Osteocyte (in vitro differentiated cells): ENCODE measurements at places on chromosomes 4 and X.

GRCh38 chr4:77600521-77601451 is 4.8 kb upstream of the CXCL13 start:
- no peak overlapping the region for H3K4me3 ChIP-seq
- no peak for DNase-seq
- H3K27me3 ChIP-seq, result peaks cover 62% of the 10 kb centered on the region
- H3K27ac ChIP-seq, result no peak overlapping the region
- H3K4me1 ChIP-seq, result no peaks in the 10 kb centered on the region

DNA sequence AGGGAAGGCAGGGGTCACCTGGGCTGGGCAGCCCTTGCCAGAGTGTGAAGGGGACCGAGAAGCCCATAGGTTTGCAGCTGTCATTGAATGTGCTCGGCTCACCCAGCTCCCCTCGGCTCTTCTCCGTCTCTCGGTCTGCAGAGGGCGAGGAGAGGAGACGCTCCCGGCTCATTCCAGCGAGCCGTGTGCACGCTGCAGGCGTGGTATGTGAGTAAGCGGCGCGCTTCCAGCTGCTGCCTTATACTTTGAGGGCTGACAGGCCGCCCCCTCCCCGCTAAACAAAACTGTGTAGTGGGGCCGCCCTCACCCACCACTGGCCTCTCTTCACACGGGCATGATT is 23.0 kb upstream of the BCORL1 start:
- H3K36me3 ChIP-seq, result no peaks in the 10 kb centered on the region
- H3K27me3 ChIP-seq, result no peaks in the 10 kb centered on the region
- peaks cover 18% of the 10 kb centered on the region for H3K4me1 ChIP-seq

GRCh38 chr4:81468678-81469077 is 3.0 kb downstream of the RASGEF1B start:
- H3K4me3 ChIP-seq, result no peak overlapping the region
- peaks cover 10% of the 10 kb centered on the region for H3K4me1 ChIP-seq
- no peak overlapping the region for H3K27ac ChIP-seq
- peaks cover 57% of the 10 kb centered on the region for H3K27me3 ChIP-seq
- no peak for DNase-seq

DNA sequence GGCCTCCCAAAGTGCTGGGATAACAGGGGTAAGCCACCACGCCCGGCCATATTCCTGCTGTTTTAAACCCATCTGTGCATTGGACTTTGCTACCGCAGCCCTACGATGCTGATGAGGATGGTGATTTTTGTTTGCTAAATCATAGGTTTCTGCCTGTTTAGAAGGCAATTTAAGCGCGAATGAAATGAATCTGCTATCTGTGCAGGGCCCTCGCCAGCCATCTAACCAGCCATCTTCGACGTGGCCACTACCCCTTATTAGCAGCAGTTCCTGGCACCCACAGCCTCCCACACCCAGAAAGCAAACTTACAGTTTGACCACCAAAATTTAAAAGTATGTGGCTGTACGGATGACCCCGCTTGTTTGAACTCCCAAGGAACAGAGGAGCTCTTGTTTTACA is 178.5 kb downstream of the SHOX start:
- H3K27ac ChIP-seq, result no peak overlapping the region
- no peaks in the 10 kb centered on the region for H3K4me1 ChIP-seq
- H3K27me3 ChIP-seq, result peaks cover 6% of the 10 kb centered on the region
- no peaks in the 10 kb centered on the region for H3K36me3 ChIP-seq
- no peak overlapping the region for H3K4me3 ChIP-seq
- no peak for DNase-seq

- H3K36me3 ChIP-seq, result no peaks in the 10 kb centered on the region
- H3K4me3 ChIP-seq, result no peak overlapping the region
- no peak for DNase-seq
These were observed 16.1 kb downstream of the NSG1 start for GRCh38 chr4:4402966-4403365.

DNA sequence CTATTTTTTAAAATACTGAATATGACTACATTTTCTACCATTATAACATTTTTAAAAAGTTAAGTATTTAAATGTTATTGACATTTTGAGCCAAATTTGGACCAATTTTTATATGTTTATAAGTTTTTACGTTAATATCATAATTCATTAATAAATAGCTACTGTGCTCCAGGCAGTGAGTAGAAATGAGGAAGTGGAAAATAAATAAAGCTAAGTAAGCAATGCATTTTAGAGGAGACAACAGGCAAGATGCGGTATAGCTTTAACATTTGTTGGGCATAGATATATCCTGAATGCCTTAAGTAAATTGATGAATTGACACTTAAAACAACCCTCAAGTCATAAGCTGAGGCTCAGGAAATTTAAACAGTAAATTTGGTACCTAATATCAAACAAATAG is 474.8 kb downstream of the PCDH10 start:
- H3K4me3 ChIP-seq, result no peak overlapping the region
- no peaks in the 10 kb centered on the region for H3K27me3 ChIP-seq
- no peak overlapping the region for H3K27ac ChIP-seq

GRCh38 chr4:69075061-69075792 is 21.0 kb upstream of the UGT2B7 start:
- H3K36me3 ChIP-seq, result no peaks in the 10 kb centered on the region
- no peak overlapping the region for H3K27ac ChIP-seq
- no peak for DNase-seq
- H3K4me1 ChIP-seq, result no peaks in the 10 kb centered on the region
- H3K4me3 ChIP-seq, result no peak overlapping the region

DNA sequence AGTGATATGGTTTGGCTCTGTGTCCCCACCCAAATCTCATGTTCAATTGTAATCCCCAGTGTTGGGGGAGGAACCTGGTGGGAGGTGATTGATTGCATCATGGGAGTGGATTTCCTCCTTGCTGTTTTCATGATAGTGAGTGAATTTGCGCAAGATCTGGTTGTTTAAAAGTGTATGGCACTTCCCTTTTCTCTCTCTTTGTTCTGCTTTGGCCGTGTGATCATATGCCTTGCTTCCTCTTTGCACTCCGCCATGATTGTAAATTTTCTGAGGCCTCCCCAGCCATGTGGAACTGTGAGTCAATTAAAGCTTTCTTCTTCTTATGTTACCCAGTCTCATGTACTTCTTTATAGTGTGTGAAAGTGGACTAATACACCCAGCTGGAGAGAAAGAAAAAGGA is 113.0 kb upstream of the AADAT start:
- H3K27me3 ChIP-seq, result no peaks in the 10 kb centered on the region
- H3K27ac ChIP-seq, result no peak overlapping the region
- H3K4me3 ChIP-seq, result no peak overlapping the region
- no peaks in the 10 kb centered on the region for H3K4me1 ChIP-seq
- no peaks in the 10 kb centered on the region for H3K36me3 ChIP-seq

DNA sequence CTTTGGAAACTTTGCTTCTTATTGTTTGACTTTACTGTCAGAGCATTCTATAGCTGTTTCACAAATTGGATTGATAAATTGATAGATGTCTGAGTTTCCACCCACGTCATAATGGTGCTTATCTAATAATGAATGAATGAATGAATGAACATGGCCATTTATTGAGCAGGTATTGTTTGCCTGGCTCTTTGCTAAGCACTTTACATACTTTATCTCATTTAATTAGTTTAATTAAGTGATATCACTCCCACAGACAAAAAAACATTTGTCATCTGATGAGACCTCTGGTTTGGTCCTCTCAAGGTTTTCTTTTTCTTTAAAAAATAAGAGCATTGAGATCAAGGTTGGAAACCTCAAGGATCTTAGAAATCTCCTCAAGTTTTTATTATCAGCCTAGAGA is 2.8 kb downstream of the FRAS1 start:
- no peaks in the 10 kb centered on the region for H3K36me3 ChIP-seq
- peaks cover 59% of the 10 kb centered on the region for H3K27me3 ChIP-seq
- H3K27ac ChIP-seq, result no peak overlapping the region
- no peak overlapping the region for H3K4me3 ChIP-seq
- peaks cover 29% of the 10 kb centered on the region for H3K4me1 ChIP-seq

DNA sequence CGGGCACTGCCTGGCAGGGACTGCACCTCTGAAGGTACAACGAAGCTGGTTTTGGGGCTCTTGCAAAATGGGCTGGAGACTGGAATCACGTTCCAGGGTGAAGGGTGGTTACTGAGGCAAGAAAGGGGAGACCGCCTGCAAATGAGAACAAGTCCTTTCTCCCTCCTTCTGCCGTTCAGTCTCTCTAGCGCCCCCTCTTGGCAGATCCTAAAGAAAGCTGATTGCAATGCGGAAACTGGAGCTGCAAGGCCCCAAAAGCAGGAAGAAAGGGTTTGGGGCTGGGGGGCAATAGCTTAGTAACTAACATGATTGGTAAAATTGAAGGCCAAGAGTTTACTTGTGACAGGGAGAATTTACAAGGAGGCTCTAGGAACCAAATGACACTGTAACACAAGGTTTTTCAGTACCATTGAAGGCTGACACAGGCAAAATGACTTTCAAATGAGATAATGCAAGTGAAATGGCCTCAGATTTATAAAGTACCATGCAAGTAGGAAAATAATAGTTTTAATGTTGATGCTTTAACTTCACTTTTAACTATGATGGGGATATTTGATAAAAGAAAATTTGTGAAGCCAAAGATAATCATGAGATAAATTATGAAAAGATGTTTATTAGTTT is 222.7 kb upstream of the HAND2 start:
- peaks cover 2% of the 10 kb centered on the region for H3K27me3 ChIP-seq
- DNase-seq, result no peak
- no peak overlapping the region for H3K27ac ChIP-seq
- H3K4me3 ChIP-seq, result no peak overlapping the region
- no peaks in the 10 kb centered on the region for H3K36me3 ChIP-seq
- H3K4me1 ChIP-seq, result no peaks in the 10 kb centered on the region

GRCh38 chrX:16836371-16836770 is 33.8 kb downstream of the RBBP7 start:
- peak overlapping the region; percentile 15 for H3K27ac ChIP-seq
- no peak overlapping the region for H3K4me3 ChIP-seq
- no peaks in the 10 kb centered on the region for H3K27me3 ChIP-seq
- DNase-seq, result no peak
- peaks cover 77% of the 10 kb centered on the region for H3K4me1 ChIP-seq

DNA sequence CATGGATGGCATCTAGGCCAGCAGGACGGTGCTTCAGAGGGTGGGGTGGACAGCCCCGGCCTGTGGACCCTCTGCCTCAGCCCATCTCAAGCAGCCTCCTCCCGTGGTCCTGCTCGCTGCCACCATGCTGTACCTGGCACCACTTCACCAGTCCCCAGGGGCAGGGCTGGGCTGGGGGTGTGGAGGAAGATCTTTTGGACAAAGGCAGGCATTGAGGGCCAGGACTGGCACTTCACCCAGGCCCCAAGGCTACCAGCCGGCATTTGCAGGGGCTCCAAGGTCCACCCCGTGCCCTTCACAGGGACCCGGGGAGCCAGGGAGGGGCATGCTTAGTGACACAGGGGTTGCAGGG is 713 bp downstream of the PLXNB3 start:
- H3K4me1 ChIP-seq, result peaks cover 17% of the 10 kb centered on the region
- no peaks in the 10 kb centered on the region for H3K27me3 ChIP-seq
- no peaks in the 10 kb centered on the region for H3K36me3 ChIP-seq
- no peak overlapping the region for H3K4me3 ChIP-seq

DNA sequence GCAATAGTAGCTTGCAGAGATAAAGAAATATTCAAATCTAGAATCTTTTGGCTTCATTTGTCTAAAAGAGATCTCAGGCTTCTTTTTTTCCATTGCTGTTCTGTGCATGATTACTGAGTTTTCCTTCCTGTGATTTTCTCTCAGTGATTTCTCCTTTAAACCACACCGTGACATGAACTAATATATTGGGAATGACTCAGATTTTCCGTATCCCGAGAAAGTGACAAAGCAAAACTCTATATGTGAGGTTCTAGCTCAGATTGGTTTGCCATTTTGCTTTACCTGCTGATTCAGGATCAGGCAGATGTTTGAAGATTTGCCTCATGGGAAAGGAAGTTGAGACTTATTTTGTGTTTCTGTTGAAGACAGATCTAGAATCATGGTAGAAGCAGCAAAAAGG is 59.4 kb downstream of the MTHFD2L start:
- H3K4me3 ChIP-seq, result no peak overlapping the region
- DNase-seq, result no peak
- no peaks in the 10 kb centered on the region for H3K27me3 ChIP-seq
- H3K36me3 ChIP-seq, result peaks cover 6% of the 10 kb centered on the region

- H3K27me3 ChIP-seq, result no peaks in the 10 kb centered on the region
- peaks cover 7% of the 10 kb centered on the region for H3K4me1 ChIP-seq
- H3K36me3 ChIP-seq, result peaks cover 2% of the 10 kb centered on the region
- no peak overlapping the region for H3K4me3 ChIP-seq
- H3K27ac ChIP-seq, result no peak overlapping the region
These were observed 54.6 kb upstream of the HHIP start for GRCh38 chr4:144591401-144591800.

- no peaks in the 10 kb centered on the region for H3K36me3 ChIP-seq
- no peak for DNase-seq
- H3K27me3 ChIP-seq, result no peaks in the 10 kb centered on the region
These were observed 6.7 kb downstream of the SULT1B1 start for GRCh38 chr4:69753686-69754085.

DNA sequence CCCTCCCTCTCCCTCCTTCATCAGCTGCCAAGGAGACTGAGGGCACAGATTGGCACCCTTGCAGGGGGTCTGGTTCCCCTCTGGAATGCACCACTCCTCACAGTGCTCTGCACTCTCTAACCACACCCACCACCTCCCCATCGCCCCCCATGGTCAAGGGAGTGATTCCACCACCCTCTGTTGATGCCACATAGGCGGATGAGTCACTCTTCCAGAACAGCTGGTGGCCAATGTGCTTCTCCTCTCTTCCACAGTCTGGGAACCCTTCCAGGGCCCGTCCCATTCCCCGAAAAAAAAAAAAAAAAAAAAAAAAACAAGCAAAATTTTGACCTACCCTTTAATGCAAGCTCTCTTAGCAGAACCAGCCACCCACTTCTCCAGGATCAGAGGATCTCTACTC is 341.3 kb upstream of the KLF3 start:
- H3K4me3 ChIP-seq, result no peak overlapping the region
- H3K27ac ChIP-seq, result peak overlapping the region; percentile 23
- H3K36me3 ChIP-seq, result no peaks in the 10 kb centered on the region

DNA sequence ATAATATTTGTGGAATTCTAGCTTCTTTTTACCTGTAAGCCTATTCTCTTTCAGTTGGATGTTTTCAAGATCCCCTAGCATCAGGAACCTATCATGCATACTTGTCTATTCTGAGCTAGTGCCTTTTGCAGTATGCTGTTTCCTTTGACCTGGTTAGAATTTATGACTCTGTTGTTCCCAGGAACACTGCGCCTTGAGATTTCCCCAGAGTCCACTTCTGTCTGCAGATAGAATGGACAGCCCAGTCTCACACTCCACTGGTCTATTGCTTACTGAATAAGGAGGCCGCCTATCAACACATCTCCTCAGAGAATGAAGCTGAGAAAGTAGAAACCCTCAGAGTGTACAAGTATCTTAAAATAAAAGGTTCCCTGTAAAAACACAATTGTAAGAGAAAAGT is 465.1 kb upstream of the GALNTL6 start:
- DNase-seq, result no peak
- no peaks in the 10 kb centered on the region for H3K36me3 ChIP-seq
- no peaks in the 10 kb centered on the region for H3K27me3 ChIP-seq
- H3K4me3 ChIP-seq, result no peak overlapping the region
- H3K27ac ChIP-seq, result no peak overlapping the region
